Ovary (tissue), 10 donors: ENCODE measurements at places on chromosomes 5 and 9. TPM values are rescaled to one million over a fixed set of nuclear protein-coding genes. Genes with fewer than 3 reads are reported as not detected.

DNA sequence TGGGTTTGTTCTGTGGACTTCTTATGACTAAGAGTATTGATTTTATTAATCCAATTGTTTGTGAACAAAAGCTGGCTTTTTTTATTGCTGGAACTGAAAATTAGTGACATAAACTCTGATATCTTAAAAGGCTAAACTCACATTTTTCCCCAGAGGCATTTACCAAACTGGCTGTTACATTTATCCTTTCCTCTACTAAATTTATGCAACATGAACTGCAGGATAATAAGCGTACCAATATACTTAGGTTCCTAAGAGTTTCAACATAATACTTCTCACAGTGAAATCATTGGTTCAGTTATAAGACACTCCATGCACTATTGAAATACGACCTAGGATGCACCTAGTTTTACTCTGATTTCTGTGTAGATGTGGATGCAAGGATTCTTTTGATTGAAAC is 560.8 kb upstream of the WWC1 start:
- DNase-seq, result no peak

GRCh38 chr9:79164406-79164805 is 407.4 kb upstream of the TLE4 start:
- DNase-seq, result no peak

- DNase-seq, result no peak
These were observed 243.8 kb downstream of the CDK5RAP2 start for GRCh38 chr9:120336021-120336752.

DNA sequence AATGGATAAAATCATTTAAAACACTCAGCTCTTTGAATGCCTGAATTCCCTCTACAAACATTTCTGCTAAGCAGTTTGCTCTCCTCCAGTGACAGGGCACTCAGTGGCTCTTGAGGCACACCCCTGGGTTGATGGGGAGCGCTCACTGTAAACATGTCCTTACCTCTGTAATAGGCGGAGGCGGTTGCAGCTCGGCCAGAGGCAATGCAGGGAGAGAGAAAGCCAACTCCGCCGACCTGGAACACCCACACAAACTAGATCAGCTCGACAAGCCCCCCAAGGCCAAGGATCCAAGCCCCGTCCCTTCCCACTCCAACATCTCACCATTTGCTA is 329 bp downstream of the CDC23 start:
- no peak for DNase-seq

- no peak for DNase-seq
These were observed 111.8 kb upstream of the ASTN2 start for GRCh38 chr9:117526674-117527073.

DNA sequence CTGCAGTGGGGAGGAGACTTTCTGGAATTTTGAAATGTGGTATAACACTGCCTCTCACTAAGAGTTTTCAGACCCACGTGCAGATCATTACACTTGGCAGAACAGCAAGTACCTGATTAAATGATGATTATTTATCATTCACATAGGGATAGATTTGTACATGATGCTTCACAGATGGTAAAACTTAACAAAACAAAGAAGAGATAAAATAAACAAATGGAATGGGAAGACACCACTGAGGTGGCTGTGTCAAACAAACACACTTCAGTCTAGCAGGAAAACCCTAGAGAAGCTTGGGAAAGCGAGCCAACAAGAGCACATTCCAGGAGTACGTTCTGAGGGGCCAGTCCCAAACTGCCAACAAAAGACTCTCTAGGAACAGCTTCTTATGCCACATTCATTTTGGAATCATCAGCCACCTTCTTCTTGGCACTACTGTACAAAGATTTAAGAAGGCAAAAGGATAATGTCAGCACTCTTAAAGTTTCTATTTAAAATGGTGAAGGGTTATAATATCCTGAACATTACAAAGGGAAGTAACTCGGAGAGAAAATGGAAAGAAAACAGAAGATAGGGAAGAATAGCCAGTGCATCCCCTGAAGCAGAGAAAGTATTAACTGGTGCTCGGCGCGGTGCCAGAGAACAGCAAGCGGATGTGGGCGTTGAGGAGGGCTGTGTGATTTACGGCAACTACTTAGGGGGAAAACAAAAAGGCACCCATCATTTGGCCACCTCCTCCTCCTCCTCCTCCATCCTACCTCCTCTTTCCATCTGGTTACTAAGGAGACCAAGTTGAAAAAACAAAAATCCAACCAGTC is 1.6 kb downstream of the MED27 start:
- peak; percentile 34 for DNase-seq

DNA sequence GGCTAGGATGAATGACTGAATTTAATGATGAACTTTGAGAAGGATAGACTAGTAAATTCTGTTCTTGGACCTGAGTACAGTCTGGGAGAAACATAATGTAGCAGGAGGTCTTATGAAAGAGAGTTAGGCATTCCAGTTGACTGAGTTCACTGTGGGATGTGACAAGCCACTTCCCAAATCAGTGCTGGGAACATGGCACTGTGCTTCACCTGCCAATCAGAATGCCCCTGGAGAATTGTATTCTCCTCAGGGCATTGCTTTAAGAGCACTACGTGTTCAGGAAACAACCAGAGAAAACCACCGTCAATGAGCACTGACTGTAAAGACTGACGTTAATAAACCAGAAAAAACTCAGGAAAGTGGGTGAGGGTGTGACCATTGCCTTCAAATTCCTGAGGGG is 1.2 kb downstream of the CCDC107 start:
- DNase-seq, result no peak

GRCh38 chr5:110414360-110414759 is 312.1 kb downstream of the TMEM232 start:
- DNase-seq, result no peak

GRCh38 chr5:57601996-57602395 is 119.4 kb upstream of the ACTBL2 start:
- DNase-seq, result no peak

GRCh38 chr9:13688990-13689600 is 409.6 kb upstream of the MPDZ start:
- DNase-seq, result no peak

DNA sequence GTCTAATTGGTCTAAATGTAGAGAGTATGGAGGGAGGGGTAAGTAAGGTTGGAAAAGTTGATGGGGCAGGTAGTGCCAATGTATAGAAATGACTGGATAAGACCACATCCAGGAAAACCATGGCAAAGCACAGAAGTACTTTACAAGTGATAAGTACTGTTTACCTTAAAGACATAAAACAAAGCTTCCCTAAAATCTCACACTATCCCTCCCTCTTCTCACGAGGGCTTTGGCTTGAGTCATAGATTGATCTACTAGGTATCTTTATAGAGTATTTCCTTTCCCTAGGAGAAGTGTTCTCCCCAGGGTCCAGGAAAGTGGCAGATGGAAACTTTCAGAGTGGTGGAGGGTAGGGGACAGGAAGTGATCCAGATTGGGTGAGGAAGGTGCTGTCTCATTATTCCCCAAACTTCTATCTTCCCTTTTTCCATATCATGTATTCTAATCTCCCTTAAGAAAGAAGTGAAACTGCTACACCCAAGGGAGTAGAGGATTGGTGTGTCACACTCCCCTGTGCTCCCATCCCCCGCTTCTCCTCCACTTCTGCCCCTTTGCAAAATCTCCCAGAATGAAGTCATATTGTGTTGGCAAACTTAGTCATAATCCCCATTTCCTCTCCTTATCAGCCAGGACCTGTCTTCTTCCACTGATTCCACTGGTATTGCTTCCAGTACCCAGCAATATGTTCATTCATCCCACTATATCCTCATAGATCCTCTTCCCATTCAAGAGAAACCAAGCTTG is 14.6 kb downstream of the IL33 start:
- DNase-seq, result no peak

- no peak for DNase-seq
These were observed 24.1 kb downstream of the SLC1A3 start for GRCh38 chr5:36630201-36631145.

DNA sequence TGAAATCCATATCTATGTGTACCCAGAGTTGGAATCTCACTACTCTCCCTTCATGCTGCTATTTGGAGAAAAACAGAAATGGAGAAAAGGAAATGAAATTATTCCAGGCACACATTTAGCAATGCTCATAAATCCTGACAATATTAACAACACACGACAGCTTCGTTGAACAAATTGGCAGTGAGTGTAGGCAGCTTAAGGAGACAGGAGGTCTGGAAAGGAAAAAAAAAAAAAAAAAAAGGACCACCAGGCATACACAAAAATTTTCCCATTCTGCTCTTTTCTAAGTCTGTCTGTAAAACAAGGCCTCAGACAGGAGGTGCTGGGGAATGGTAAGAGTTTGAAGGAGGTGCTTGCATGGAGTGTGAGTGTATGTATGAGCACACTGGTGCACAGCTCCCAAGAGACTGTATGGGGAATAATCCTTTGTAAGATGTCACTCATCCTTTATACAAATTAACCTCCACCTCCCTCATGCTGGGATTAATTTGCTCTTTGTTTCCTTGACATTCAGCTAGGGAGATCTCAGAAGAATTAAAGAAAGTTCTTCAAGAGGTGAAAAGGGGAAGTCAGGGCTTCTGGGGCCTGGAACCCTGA is 78.9 kb downstream of the ASTN2 start:
- DNase-seq, result no peak

DNA sequence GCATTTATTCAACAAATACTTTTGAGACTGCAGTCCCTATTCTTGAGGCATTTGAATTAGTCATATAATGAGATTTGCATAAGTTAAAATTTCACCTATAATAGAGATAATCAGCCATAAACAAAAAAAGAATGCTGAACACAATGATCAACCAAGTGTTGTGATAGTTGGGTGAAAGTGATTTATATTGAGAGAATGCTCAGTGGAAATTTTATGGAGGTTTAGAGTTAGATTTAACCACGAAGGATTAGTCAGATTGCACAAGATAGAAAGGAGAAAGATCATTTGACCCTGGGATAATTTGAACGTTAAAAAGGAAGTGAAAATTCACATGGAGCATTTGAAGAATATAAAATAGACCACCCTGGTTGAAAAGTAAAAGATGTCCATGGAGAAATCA is 356.2 kb downstream of the NPR3 start:
- DNase-seq, result no peak

DNA sequence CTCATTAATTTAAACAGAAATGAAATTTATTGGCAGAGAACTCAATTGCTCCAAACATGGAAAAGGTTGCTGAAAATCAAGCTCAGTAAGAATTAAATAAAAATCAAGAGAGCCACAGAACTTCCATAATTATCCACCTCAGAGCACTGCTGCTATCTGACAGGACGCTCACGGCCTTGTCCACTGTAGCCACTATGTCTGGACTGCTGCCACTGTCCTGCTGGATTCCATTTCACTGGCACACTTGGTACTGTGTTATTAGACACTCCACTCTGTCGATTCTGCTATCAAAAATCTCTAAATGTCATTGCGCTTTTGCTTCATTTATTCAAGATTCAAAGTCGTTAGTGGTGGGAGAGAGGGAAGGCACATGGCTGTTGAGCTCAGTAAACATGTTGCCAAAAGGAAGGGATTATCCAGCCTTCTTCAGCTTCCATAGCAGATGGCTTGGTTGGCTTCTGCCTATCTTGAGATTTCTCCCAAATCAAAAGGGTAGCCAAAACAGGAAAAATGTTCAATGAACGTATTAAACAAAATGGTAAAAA is 815.0 kb downstream of the CDH18 start:
- no peak for DNase-seq

DNA sequence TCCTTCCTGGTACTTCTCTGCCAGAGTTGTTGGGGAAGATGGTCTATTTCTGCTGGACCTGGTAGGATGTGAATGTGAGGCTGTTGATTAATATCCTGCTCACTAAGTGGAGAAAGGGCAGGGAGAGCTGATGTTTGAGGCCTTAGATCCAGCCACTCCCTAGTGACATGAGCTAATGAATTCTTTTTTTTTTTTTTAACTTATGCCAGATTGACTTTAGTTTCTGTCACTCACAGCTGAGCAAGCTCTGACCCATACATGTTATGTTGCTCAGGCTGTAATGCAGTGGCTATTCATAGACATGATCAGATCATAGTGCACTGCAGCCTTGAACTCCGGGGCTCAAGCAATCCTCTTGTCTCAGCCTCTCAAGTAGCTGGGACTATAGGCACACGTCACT is 75.1 kb upstream of the SPRY4 start:
- DNase-seq, result no peak

DNA sequence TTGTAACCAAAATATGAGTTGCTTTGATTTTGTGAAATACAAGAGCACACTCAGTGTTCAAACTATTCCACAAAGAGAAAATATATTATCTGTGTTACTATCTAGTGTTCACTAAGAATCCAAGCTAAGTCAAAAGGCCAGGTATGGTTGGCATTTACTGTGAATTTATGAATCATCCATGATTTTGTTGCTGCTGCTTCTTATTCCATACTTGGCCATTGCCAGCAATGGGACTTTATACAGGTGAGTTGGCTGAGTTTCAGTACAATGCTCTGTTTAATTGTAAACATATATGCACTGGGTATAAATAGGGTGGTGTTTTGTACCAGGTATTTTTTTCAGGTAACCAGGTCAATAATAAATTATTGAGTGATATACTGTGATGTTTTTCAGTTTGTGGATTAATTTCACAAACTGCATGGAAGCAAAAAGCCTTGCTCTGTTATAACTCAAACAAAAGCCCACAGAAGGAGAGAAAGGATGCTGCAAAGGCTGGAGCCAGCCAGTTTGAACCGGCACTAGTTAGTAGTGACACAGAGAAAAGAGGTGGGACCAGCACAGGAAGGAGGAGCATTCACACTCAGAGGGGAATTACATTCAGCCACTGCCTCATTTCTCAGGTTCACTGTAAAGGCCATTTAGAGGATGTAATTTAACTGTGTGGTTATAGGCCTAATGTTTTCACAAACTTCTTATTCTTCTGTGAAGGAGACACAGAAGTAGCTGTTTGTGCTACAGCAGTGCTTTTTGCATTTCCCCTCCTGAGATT is 381.8 kb downstream of the ADGRV1 start:
- DNase-seq, result peak; percentile 48

GRCh38 chr5:142221091-142221860 is 103.5 kb downstream of the SPRY4 start:
- no peak for DNase-seq

- DNase-seq, result no peak
These were observed 73.9 kb downstream of the GABBR2 start for GRCh38 chr9:98634685-98635336.

IL5 gene
- total RNA-seq, result not detected

HAND1 gene
- total RNA-seq, result not detected

SMIM33 gene
- total RNA-seq, result not detected

SPATA31C1 gene
- total RNA-seq, result not detected

HTR1A gene
- total RNA-seq, result not detected

PRSS3 gene
- 1.4 TPM for total RNA-seq

RPL37 gene
- 686 TPM for total RNA-seq

LHX3 gene
- total RNA-seq, result not detected

CCL21 gene
- 34.2 TPM for total RNA-seq

TAL2 gene
- total RNA-seq, result 1.0 TPM

SLC6A7 gene
- not detected for total RNA-seq

CCNI2 gene
- 1.4 TPM for total RNA-seq

SV2C gene
- total RNA-seq, result 0.18 TPM
